ELR (cell line): ENCODE measurements at places on chromosomes 7 and 10.
A peak's percentile ranks its signal among the peaks of the same experiment; 100 is the strongest.

DNA sequence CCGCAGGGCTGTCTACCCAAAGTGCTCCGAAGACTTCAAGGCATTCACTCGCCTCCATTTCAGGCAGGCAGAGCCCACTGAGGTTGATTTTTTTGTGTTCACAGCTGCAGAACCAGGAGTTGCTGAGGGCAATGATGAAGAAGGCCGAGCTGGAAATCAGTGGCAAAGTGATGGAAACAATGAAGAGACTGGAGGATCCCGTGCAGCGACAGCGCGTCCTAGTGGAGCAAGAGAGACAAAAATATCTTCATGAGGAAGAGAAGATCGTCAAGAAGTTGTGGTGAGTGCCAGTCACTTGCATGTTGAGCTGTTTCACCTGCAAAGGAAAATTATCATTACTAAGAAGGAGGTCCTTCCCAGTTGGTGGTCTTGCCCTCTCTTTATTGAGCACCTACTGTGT lies 210.5 kb downstream of the ARHGAP21 start:
- peak; percentile 53 for DNase-seq

- DNase-seq: peak; percentile 75
Measured at GRCh38 chr10:96588616-96589419, 2.0 kb upstream of the TM9SF3 start.

- peak; percentile 10 for DNase-seq
Measured at GRCh38 chr7:71633551-71634008, 501.6 kb downstream of the GALNT17 start.

- no peak for DNase-seq
Measured at GRCh38 chr7:69632280-69632679, 34.0 kb downstream of the AUTS2 start.

- DNase-seq: no peak
Measured at GRCh38 chr7:112361154-112361553, 89.1 kb upstream of the IFRD1 start.

- DNase-seq: peak; percentile 93
Measured at GRCh38 chr7:87152112-87152896, at the start of gene DMTF1. Gene DMTF1 (plus strand): TSS chr7:87152453. CDS start chr7:87164942, 12,489 bp downstream.

GRCh38 chr7:148021507-148022045 lies 569.0 kb upstream of the C7orf33 start:
- no peak for DNase-seq

DNA sequence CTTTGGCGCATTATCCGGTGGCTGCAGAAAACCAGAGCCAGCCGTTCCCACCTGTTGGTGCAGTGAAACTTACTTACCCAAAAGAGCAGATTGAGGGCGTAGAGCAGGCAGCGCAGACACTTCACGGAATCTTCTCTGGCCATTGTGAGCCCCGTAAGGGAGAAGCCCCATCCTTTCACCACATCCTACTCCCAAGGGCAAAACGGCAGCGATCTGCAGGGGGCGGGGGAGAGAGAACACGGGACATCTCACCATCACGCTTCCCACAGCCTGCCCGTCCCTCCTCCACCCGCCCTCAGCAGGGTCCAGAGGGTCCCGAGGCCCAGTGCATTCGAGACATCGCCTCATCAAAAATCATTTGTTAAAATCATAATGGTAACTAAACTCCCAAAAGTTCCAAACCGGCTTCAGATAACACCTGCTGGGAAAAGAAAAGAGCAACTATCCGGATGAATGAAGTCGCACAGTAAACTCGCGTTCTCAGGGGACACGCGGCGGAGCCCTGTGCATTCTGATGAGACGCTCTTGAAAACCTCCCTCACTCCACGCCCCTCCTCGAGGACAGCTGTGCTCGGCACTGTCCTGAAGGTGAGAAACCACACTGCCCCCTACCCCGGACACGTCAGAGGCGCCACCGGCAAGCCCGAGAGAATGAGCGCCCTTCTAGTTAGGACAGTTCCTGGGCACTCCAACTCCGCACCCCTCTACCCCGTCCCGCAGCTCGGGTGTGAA lies 1.2 kb downstream of the TSPAN12 start:
- DNase-seq: peak; percentile 23

DNA sequence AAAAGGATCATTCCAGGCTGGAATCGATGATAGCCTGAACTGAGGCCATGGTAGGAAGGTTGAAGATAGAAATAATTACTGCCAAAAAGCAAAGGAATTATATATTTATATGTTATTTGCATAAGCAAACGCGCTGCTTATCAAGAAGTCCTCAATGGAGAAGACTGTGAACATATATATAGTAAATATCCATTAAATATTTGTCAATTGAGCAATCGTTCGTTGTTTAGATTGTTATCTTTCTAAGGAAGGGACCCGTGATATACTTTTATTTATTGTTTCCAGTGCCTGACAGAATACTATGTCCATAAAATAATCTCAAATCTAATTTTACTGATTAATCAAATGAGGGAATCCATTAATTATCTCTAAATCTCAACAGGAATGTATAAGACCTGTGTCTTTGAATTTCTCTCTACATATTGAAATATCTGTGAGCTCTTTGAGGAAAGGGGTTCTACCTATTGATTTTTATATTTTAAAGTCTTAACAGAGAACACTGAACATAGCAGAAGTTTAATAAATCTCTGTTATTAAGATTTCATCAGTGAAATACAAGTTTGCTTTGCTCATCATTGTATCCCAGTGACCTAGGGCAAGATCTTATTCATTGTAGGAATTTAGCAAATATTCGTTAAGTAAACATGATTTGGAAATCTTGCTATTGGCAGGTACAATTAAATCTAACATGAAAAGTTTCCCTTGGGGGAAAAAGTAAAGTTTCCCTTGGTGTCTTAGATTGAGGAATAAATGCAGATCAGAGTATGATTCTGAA lies 12.0 kb upstream of the HERC4 start:
- DNase-seq: peak; percentile 61

DNA sequence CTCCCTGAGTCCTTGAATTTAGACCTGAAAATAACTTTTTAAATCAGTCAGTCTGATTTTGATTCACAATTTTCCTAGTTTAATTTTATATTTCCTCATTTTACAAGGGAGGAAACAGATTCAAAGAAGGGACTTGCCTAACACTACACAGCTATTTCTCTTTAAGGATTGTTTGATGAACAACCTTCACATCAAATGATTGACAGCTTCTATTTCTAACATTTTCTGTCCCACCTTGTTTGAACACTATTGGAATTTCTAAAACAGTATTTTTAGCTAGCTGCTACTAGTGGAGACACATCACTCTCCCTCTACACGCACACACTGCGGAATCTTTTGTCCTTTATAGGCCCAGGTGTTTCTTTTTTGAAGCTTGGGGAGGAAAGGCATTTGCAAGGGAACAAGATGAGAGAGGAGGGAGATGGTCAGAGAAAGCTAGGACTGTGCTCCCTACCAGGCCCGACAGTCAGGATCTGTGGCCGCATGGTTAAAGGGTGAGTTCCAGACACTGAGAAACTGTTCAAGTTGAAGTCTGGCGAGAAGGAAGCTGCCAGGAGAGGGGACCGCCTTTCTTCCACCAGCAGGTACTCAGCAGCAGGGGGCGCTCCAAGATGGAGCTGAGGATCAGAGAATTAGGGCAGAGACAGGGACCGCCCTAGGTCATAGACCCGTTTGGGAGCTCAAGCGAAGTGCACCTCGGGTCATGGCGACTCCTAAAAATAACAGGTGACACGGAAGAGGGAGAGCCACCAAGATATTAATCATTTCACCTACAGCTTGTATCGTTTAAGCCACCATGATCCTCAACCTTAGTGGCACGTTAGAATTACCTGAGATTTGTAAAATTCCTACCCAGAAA lies 49.7 kb downstream of the DNAJC12 start:
- peak; percentile 63 for DNase-seq

DNA sequence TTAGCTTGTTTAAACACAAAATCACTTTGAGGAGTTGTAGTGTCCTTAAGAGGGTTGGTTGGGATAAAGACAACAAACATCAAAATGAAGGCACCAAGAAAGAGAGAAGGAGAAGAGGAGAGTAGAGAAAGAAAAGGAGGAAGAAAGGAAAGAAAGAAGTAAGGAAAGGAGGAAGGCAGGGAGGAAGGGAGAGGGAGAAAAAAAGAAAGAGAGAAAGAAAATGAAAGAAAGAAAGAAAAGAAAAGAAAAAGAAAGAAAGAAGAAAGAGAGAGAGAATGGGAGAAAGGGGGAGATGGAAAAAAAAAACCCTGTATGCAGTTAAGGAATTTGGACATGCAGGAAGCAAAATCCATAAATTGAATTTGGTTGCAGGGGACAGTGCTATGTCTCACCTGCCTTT lies 635.4 kb upstream of the FZD8 start:
- DNase-seq: no peak

GRCh38 chr7:2411815-2412586 lies 8.6 kb downstream of the CHST12 start:
- DNase-seq: no peak

DNA sequence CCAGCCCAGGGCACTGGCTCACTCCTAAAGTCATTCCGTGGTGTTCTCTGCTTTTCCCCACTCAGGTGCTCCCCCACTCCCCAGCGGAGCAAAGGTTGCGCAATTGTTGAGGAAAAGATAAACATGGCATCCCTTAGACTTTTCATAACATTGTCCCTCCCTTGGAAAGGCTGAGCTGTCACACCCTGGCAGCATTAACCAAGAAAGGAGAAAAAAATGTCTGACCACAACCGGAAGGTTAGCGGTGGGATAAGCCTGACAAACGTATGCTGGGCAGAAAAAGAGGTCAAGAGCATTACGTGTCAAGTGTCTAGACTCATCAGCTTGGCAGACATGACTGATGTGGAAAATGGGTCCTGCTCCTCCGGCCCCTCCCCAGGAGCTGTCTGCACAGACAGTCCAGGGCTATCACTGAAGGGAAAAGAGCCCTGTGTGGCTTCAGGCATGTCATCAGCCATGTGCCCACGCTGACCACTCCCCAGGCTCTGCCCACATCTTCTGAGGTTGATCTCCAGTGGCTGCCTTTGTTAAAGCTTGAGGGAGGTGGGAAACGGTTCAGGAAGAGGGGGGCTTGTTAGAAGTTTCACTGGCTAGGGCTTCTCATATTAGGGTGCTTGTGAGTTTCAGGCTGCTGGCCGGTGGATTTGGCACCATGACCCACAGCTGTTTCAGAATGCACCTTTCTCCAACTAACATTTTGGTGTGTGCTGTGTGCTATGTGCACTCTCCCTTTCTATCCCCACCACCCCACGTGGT lies 30.1 kb downstream of the BTBD16 start:
- DNase-seq: peak; percentile 58

- DNase-seq: no peak
Measured at GRCh38 chr10:4109469-4109868, 324.5 kb upstream of the KLF6 start.

GRCh38 chr7:18693816-18694215 lies 198.3 kb downstream of the HDAC9 start:
- no peak for DNase-seq

DNA sequence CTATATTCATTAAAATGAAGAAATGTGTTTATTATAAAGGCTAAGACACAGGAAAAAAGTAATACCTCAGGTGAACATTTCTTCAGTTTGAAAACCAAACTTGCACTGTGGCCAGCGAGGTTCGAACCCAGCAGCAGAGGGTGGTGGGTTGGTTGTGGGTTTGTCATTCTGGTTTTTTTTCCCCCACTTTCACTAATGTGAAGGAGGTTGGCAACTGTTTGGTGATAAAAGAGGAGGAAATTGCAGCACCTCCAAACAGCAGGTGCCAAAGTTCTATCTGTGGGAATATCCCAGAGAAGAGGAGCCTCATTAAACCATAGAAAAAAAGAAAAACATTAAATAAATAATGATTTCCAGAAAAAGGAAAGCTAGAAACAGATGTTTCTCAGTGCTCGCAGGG lies 36.6 kb upstream of the YAE1 start:
- DNase-seq: no peak

- DNase-seq: no peak
Measured at GRCh38 chr7:44762726-44763522, 14.3 kb downstream of the ZMIZ2 start.

GRCh38 chr7:56092789-56093531 lies at the start of gene PHKG1:
Gene PHKG1 (minus strand): TSS chr7:56092952. CDS start chr7:56088941, 4,011 bp downstream.
- peak; percentile 72 for DNase-seq

- peak; percentile 29 for DNase-seq
Measured at GRCh38 chr10:73992899-73993788, 4.8 kb upstream of the VCL start.

DNA sequence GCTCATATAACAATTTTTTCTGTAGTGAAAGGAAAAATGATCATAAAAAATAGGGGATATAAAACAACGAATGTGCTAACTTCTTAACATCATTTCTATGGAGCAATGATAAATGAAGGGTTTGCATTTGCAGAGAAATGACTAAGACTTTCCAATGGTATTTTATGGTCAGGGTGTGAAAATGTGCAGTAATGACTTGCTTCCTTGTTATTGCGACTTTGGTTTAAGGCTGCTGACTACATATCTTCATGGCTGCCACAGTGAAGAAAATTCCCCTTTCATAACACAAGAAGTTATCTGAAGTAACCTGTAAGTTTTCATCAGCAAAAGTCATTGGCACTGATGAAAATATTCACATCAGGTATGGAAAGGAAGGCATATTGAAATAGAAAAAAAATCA lies 166.1 kb upstream of the NRG3 start:
- DNase-seq: no peak

DNA sequence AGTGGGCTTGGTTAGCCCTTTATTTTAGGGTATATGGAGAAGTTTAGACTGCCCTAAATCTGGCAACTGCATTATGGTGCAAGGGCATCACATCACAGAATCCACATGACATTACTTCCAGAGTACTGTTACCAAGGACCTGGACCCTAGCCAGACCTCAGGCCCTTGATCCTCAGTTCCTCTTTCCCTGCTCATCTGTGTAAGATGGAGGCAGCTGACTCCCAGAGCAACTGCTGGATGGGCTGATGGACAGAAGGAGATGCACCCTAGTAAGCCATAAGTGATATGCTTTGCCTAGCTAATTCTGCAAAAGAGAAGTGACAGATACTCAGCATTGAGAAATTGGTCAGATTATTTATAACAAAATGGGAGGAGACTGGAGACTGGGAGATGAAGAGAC lies 131.7 kb downstream of the DYNC1I1 start:
- no peak for DNase-seq

DNA sequence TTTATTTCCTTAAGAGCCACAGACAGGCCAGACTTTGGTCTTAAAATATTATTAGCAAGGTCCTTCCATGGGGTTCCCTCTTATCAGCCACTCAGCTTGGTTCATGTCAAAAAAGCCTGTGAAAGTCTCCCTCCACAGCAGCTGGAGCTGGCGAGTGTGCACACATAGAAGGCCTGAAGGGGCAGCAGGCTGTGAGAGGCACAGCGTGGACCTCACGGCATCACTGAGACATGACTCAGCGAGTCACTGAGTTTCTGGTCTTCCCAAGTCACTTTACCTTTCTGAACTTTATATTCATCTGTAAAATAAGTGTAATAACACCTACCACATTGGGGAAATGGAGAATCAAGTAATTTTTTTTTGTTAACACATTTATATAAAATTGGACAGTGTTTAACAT lies 8.7 kb downstream of the TAF3 start:
- DNase-seq: peak; percentile 77

DNA sequence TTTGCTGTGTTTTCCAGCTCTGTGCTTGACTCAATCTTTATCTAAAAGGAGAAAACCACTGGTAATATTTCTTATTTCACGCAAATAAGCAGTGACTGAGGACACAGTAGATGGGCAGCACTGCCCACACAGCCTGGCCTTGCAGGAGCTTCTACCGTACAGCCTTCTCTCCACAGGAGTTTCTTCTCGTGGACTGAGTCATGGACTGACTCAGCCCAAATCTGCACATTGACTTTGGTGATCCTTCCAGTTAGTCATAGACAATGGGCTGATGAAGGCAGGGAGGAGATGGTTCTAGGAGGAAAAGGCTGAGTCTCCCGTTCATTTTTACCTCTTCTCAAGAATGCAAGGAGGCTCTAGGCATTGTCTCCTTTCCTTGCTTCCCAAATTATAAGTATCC lies 200.7 kb downstream of the RAPGEF5 start:
- DNase-seq: peak; percentile 76

- DNase-seq: no peak
Measured at GRCh38 chr10:46549171-46550075, 7.0 kb downstream of the GPRIN2 start.

GRCh38 chr7:126150278-126150958 lies 1102.3 kb downstream of the GRM8 start:
- no peak for DNase-seq
